ENCODE measurements at places on chromosomes 4 and X.

DNA sequence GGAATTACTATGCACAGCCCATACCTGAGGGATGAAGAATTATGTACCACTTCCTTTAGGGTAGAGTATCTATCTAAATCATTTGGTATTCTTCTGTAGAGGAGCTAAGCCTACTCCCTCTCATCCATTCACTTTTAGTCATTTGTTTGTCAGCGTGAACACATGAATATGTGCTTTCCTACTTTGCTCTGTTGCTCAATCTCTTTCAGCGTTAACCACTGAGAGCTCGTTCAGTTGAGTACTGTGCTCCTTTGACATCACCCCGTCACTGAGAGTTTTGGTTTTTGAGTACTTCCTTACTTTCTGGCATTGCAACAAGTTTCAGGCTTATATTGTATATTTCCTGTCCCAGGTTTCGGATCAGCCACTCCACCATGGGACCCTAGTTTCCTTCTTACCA lies 700.6 kb downstream of the NLGN4X start:
- DNase-seq, result no peak

- DNase-seq, result no peak
Observed at GRCh38 chr4:83272900-83273299, 11.7 kb downstream of the COQ2 start.

DNA sequence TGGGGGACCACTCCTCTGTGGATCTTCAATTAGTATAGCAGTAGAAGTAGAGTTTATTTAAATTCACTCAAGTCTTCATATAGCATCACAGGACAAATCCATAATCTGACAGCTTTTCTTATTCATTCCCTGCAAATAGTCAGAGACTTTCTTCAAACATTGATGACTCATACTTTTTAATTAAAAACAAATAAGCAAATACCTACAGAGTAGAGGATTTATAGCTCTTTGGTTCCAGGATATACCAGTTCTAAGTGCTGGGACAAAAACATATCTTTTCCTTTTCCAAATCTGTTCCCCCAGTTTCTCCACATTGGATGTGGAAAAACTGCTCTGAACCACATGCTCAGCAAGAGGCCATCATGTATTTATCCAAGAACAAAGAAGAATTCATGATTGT lies 24.1 kb downstream of the EMCN start:
- no peak for DNase-seq

GRCh38 chrX:39125834-39126233 lies 324.6 kb downstream of the MID1IP1 start:
- no peak for DNase-seq

Measured in aorta (tissue), 5 donors.